ENCODE measurements at places on chromosomes 4 and X. TPM values are rescaled to one million over a fixed set of nuclear protein-coding genes. Genes with fewer than 3 reads are reported as not detected.

Gene SUPT20HL1
- 0.22 TPM for total RNA-seq

Gene MAD2L1
- total RNA-seq, result 0.97 TPM

Gene NDP
- 1.4 TPM for total RNA-seq

Gene KCNE5
- total RNA-seq, result not detected

Gene SEL1L3
- total RNA-seq, result 3.0 TPM

Gene MAGEA3
- total RNA-seq, result not detected

Gene VCX3B
- total RNA-seq, result 1.5 TPM

Gene KLHL13
- not detected for total RNA-seq

Gene DAPP1
- total RNA-seq, result 0.11 TPM

Gene MAGEE2
- 0.54 TPM for total RNA-seq

Gene C4orf36
- 0.96 TPM for total RNA-seq

Gene NOX1
- 0.46 TPM for total RNA-seq

Gene VCX2
- total RNA-seq, result not detected

Gene TSPAN7
- 3.1 TPM for total RNA-seq

Gene NLRP2B
- not detected for total RNA-seq

Gene SMARCA5
- total RNA-seq, result 61.5 TPM

Gene MAGEA12
- total RNA-seq, result not detected

Gene PAK3
- total RNA-seq, result 26.0 TPM

Gene MAGEB17
- not detected for total RNA-seq

Gene NAT8L
- 5.3 TPM for total RNA-seq

Gene P2RY4
- total RNA-seq, result 0.47 TPM

Gene SSX2B
- not detected for total RNA-seq

Data from motor neuron (in vitro differentiated cells).